ENCODE measurements at places on chromosomes 6 and 20.
A peak's percentile ranks its signal among the peaks of the same experiment; 100 is the strongest.

DNA sequence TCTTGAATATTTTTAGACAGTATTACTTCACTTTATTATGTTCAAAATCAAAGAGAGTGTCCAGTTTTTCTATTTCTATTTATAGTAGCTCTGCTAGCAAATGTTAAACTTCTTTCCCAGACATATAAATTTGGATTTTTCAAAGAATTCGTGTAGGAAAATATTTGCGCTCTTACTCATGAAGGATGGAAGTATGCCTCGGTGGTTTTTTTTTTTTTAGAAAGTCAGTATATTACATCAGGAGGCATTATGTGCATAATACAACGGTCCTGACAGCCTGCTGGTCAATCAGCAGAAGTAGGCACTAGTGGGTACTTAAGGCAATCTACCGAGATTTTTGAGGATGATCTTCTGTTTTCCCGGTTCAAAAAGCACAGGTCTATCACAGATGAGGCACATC is 249.3 kb downstream of the TBX18 start:
- DNase-seq: peak; percentile 38

DNA sequence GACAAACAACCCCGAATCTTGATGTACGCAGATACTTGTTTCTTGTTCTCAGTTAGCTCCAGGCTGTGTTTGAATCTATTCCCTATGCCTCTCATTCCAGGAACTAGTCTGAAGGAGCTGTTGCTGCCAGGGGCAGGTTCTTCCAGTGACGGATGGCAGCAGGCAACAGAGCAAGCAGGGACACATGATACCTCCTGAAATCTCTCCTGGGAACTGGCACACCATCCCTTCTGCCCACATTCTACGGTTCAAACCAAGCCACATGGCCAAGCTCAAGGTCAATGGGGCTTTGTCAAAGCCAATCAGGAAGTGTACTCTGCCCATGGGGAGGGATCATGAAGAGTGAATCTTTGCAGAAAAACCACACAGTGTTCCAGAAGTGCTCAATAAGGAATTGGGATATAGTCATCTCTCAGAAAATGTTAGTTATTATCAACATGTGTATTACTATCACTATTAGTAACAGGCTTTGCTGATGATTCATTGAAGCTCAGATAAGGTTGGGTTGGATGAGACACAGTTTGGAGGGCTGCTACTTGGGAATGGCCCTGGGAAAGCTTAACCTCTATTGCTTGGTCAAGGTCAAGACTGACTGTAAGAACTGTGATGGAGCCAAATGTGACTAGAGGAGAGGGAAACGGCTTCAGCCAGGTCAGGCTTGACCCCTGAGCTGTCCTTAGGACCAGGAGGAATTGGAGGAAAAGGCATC is 454.9 kb downstream of the PTPRT start:
- DNase-seq: no peak

- no peak for DNase-seq
These were observed 88.3 kb upstream of the NT5E start for GRCh38 chr6:85361643-85362014.

DNA sequence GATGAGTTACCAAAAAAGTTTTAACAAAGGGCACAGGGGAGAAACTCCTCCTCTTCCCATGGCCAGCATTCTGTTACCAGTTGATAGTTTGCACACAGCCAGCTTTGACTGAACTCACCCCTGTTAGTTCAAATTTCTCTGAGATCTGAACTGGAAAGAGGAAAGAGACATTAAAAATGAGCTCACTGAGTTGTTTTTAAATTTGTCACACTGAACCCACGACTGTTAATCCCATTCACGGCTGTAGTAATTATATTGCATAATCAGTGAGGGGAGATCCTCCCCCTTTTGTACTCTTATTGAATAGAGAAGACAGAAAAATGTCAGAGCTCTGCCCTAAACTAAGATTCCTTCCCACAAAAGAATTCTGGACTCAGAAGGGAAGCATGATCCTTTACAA is 17.5 kb upstream of the DSP start:
- DNase-seq: peak; percentile 16

GRCh38 chr6:42304053-42304712 is 86.5 kb upstream of the MRPS10 start:
- DNase-seq: no peak
